Stimulated activated naive CD4-positive, alpha-beta T cell treated with Interleukin-2 at 50 U/mL for 16 hours (primary cell): ENCODE measurements at places on chromosomes 3 and 15.

GRCh38 chr3:191314109-191314728, 15.0 kb upstream of the CCDC50 start:
- no peak for DNase-seq

DNA sequence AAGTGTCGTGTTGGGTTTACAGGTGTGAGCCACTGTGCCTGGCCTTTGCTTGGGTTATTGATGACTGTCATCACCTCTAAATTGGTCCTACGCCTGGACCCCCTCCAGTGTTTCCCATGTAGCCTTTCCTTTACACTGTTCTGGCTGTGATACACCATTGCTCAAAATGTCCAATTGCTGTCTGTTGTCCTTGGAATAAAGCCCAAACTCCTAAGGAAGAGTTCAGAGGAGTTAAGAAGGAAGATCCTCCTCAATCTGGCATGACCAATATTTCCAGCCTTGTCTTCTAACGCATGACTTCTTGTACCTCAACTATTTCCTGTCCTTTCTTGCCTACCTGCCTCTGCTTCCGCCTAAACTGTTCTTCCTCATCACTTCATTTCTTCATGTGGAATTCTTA, 113.1 kb downstream of the POLR2M start:
- no peak for DNase-seq

GRCh38 chr3:170500995-170501394, 82.3 kb downstream of the CLDN11 start:
- no peak for DNase-seq

- no peak for DNase-seq
Observed at GRCh38 chr15:84001655-84002054, 233.9 kb upstream of the GOLGA6L4 start.

GRCh38 chr3:101642441-101642840, 34.5 kb downstream of the ZBTB11 start:
- no peak for DNase-seq

- no peak for DNase-seq
Observed at GRCh38 chr3:123909785-123910184, 25.7 kb upstream of the MYLK start.

DNA sequence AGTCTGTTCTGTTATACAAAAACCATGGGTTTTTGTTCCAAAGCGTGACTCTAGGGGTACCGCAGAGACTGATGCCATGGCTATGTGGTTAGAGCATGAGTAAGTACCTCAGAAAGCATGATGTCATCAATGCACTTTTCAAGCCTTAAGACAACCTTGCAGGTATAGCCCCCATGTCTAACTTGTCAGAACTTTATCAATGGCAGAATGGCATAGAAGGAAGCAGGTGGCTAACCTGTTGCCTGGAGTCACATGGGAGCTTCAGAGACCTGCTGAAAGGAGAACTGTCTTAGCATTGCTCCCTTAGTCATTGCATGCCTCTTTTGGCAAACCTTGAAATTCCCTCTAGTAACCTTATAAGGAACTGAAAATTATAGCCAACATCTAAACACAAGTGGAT, 52.5 kb downstream of the EOMES start:
- no peak for DNase-seq

DNA sequence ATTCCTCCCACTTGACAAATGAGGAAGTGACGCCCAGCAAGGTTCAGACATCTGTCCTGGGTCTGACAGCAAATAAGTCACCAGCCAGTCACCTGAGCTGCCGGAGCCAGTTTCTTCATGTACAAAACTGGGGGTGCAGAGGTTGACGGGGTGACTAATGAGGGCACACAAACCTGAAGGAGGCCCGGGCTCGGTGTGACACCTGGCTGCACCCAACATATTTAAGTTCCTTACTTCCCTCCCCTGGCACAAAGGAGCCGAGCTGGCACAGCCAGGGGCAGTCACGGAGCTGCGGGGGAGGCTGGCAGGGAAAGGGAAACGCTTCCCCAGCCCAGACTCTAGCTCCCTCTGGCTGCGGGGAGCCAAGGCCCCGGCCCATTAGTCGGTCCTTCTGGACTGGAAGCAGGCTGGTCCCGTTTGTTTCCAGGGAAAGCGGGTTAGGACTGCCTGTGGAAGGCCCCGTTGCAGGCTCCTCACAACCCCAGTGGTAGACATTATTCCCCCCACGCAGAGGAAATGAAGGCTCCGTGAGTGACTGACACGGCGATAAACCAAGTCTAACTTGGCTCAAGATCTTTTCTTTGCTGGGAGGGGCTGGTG, 2.3 kb downstream of the FBXL22 start:
- DNase-seq = peak; percentile 25
